Astrocyte of the hippocampus (primary cell): ENCODE measurements at places on chromosomes 7 and 10.

DNA sequence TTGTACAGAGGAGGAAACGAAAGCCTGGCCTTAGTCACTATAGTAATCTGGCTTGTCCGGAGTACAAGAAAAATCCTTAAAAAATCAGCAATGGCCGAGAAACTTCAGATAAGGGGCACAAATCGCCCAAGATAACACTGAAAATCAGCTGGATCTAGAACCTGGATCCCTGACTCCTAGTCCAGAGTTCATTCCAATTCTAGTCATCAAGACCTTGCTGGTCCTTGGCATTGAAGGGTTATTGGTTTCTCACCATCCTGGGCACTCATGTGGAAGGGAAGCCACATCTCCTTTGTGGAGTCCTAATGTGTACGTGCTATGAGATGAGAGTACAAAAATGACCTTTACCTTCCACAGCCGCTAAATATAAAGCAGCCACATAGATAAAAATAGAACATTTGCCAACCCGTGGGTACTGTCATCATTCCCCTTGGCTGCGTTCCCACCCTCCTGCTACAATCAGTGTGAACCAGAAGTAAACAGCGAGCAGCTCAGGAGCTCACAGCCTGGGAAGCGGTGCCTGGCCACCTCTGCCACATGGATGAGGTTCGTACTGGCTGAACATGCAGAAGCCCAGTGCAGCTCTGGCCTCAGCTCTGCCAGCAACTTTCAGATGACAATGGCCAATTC lies 116.0 kb upstream of the PDLIM1 start:
- peak; percentile 68 for DNase-seq

DNA sequence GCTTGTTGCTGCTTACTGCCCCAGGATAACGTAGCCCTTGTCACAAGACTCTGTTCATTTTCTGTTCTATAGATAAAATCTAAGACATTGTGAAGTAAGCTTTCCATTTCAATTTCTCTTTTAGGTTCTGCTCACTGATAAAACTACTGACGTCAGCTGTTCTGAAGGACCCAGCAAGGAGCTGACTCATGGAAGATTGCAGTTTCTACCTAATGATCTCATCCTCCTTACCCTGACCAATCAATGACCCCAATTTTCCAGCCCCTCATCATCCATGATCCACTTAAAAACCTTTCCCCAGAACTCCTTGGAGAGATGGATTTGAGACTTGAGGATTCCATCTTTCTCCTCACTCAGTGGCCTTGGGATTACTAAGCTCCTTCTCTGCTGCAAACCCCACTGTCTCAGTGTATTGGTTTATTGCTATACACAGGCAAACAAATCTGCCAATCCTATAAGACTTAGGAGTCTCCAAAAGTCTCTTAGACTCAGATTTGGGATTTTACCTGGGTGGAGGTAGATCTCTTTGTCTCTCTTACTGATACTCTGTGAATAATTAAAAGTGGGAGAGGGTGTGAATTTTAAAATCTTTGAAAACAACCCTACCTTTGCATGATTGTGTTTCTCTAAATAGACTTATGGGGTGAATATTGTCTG lies 109.2 kb upstream of the TRIM24 start:
- no peak for DNase-seq

- DNase-seq = no peak
Observed at GRCh38 chr7:132256721-132257212, 319.5 kb downstream of the PLXNA4 start.

DNA sequence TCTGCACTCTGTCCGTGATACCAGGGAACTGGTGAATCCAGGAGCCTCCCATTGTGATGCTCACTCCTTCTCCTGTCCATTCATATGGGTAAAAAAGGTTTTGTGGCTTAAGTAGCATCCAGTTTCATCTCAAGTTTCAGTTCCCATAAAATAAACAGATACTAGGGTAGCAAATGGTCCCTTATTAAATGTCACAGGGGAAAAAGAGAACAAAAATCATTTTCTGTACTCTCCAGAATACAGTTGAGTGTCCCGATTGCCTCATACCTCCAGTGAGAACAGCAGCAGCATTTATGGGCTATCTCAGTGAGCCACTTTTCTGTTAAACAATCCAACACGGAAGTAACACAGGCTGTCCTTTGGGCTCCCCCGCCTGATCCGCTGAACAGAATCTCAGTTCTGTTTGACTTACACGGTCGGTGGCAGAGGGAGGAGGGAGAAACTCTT lies 179.6 kb downstream of the CELF2 start:
- no peak for DNase-seq

DNA sequence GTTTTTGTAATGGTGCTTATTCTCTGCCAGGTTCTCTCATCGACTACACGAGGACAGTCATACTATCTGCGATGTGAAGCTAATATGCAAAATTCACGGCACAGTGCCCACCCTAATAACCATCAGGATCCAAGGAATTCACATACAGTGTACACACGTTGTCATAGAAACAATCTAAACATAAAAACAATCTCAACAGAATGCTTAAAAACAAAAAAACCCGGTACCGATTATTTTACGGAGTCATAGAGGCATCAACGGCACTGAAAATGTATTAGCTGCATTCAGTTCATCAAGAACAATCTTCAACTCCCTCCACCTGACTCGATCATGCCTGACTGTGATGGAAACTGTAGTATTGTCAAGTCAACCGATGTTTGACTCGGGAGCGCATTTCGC lies 628 bp downstream of the MRPS33 start:
- peak; percentile 58 for DNase-seq

- no peak for DNase-seq
Observed at GRCh38 chr10:18109341-18109870, 30.8 kb upstream of the CACNB2 start.

DNA sequence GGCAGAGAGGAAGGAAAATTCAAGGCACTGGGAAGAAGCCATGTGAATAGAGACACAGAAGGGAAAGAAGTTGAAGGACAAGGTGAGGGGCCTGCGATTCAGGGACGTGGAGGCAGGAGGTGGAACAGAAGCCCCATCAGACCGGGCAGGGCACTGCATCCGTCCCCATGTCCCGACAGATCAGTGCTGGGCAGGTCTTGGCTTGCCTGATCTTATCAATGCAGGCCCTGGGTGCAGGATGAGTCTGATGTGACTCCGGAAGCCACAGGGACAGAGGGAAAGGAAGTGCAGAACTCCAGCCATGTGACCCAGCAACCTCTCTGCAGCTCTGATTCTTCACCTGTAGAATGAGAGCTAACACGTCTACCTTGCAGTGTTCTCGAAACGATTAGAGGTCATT lies 136.2 kb upstream of the CTBP2 start:
- DNase-seq = no peak
